Gastroesophageal sphincter (tissue), 4 donors: ENCODE measurements at places on chromosomes 3 and 15. TPM values are rescaled to one million over a fixed set of nuclear protein-coding genes. Genes with fewer than 3 reads are reported as not detected.

The KCNAB1 gene
- total RNA-seq, result 2.3 TPM

The HRH1 gene
- total RNA-seq, result 14.4 TPM

The CCR4 gene
- not detected for total RNA-seq

The DUOXA2 gene
- total RNA-seq, result 0.62 TPM

The SFMBT1 gene
- total RNA-seq, result 21.4 TPM

The SLC9C1 gene
- total RNA-seq, result not detected

The SLC12A6 gene
- 19.0 TPM for total RNA-seq

DNA sequence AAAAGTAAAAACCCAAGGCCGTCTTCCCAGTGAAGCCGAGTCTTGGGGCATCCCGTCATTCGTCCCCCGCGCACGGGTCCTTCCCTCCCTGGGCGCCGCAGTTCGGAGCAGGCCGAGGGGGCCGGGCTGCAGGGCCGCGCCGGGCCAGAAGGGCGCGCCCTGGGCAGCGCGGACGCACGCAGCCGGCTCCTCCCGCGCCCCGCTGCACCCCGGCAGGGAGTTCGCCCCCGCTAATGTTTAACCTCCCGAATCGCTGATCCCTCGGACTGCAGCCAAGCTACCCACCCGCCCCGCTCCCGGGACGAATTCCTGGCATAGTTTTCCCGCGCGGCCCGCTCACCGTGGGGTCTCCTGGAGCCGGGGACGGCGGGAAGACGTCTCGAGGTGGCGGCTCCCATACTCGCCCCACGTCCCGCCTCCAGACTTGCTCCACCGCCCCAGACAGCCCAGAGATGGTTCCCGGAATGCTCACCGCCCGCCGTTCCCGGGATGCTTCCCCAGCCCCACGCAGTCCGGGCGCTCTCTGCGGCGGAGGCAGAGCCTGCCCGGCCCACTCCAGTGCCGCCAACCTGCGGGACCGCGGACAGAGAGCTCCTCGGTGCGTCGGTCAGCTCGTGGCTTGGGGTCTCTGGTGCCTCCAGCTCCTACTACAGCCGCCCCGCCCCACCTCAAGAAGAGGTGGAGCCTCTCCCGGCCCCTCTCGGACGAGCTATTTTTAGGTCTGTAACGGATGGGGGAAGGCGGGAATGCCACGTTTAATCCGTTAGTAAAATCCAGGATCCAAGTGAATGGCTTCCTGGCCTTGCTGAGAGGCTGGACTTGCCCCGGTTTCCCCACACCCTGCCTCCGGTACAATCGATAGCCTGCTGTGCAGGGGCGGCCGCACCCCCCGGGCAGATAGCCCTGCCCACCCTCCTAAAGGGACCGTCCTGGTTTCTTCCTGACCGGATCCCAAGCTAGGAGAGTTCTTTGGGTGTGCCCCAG, at the start of gene DZIP1L:
Gene DZIP1L (minus strand): TSS at position 621 of the 984 bp plus-strand sequence. CDS start 11,637 bp downstream, outside the sequence.
- peak; percentile 90 for ATAC-seq

DNA sequence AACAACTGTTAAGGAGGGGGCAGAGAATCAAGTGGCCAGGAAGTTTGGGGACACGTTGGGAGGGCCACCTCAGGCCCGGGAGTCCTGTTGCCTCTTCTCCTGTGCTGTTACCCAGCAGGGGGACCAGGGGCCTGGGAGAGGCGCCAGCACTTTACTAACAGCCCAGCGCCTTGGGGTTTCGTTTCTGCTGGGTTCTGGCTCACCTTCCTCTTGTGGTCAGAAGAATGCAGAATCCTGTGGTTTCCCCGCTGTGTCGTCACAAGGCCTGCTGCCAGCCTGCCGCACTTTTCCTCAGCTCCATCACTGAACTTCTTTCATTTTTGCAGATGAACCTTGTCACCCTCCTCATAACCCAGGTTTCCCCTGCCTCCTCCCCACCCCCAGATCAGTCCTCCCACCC, 67.7 kb downstream of the SLC30A4 start:
- no peak for ATAC-seq

DNA sequence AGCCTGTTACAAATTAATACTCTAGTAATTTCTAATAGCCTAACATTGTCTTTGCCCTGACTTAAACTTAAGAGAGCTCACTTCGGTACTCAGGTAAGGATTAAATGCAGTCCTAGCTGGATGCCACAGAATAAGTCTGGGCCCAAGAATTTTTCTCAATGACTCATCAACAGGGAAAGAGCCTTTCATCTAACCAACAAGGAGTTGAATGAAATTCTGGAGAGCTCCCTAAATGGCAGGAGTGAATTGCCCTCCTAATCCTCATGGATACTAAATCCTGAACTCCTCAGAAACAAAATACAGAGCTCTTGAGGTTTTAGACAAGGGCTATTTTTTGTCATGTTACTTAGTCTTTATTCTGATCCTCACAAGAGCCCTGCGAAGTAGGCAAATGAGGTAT, 159.5 kb downstream of the PLCH1 start:
- ATAC-seq, result no peak

DNA sequence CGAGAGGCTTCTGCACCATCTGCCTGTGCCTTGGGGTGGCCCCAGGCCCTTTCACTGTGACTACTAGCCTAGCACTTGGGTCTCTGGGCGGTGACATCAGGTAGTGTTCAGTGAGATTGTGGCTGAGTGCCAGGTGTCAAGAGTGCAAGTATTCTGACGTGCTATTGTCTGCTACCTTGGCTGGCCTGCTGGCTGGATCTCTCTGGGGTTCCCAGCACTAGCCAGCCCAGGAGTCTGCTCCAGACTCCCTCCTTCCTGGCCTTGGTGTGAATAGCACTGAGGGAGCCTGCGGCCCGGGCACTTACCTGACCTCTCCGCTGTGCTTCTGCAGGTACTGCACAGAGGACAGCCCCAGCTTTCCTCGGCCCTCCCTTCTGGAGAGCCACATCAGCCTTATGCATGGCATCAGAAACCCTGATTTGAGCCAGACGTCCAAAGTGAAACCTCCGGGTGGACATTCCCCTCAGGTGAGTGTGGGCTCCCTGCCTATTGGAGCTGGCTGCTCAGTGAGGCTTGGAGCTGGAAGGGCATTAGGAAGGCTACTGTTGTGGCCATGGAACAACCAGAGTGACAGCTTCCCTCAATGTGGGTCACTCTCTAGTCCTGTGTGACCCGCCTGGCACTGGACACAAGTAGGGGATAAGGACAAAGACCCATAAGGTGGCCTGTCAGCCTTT, 17.5 kb upstream of the ALPK3 start:
- ATAC-seq, result no peak

GRCh38 chr3:193021506-193022010, 103.9 kb upstream of the MB21D2 start:
- no peak for ATAC-seq

DNA sequence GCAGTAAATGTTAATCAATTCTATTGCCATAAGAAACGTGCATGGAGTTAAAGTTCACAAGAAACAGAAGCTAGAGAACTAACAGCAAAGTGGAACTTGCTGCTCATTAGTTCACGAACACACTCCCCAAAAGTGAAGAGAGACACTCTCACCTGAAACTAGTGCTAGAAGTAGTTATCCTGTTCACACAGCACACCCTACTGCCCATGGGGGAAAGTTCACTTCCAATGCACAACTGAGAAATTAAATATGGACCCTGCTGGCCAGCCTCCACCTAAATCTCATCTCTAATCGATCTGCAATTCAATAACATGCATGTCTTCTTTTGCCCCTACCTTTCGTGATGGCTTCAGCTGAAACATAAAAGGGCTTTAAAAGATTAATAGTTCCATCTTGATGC, 39.4 kb upstream of the FRMD4B start:
- no peak for ATAC-seq

DNA sequence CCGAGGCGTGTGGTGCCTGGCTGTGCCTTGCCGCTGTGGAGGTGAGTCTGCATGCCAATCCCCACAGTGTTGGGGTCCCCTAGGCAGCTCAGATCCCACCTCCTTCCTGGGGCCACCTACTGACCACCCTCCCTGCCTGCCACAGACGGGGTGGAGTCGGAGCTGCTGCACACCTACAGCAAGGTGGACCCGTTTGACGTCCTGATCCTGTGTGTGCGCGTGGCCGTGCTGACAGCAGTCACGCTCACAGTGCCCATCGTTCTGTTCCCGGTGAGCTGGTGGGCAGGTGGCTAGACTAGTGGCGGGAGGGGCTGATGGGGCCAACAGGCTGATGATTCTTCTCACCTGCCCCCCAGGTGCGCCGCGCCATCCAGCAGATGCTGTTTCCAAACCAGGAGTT, 13.4 kb downstream of the SLC38A3 start:
- no peak for ATAC-seq

DNA sequence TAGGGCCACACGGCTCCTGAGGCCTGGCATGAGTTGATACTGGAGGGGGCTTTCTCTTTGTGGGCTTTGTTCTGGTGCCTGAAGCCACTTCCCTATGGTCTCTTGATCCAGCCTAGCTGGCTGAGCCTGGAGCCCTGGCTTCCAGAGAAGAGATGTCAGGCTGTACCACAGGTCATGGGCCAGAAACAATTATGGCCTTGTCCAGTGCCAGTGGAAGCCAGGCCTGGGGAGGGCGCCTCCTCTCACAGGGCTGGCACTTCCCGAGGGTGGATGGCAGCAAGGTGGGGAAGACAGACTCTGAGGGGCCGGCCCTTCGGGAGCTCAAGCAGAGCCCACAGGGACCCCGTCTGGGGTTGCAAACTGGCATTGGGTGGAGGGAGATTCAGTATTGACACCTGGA, 34.9 kb upstream of the ACAD9 start:
- ATAC-seq, result no peak

DNA sequence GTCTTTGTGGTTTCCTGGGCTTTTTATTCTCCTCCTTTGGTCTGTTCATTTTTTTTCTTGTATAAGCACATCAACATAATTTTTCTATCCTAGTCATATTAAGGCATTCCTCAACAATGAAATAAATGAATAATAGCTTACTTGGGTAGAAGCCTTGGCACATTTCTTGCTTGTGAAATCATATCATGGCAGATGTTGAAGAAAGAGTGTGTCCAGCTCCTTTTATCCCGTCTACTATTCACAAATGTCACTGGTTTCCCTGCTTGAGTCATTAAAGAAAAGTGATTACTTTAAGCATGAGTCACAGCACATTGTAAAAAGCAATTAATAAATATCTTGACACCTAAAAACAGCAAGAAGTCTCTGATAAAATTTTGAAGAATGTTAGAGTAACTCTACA, 42.1 kb downstream of the MINAR1 start:
- no peak for ATAC-seq

DNA sequence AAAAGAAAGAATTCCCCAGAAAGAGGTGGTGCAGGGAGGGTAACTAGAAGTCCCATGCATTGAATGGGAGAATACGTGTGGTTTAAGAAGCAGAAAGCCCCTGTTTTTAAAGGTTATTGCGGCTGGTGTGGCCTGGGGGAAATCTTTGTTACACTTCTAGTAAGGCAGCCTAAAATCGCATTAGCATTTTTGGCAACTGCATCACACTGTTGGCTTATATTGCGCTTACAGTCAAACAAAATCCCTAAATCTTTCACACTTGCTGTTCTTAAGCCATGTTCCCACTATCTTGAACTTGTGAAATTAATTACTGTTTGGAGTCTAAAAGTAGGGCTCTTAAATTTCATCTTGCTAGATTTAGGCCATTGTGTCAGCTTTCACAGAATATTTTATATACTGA, 66.0 kb upstream of the GOLIM4 start:
- ATAC-seq, result no peak

DNA sequence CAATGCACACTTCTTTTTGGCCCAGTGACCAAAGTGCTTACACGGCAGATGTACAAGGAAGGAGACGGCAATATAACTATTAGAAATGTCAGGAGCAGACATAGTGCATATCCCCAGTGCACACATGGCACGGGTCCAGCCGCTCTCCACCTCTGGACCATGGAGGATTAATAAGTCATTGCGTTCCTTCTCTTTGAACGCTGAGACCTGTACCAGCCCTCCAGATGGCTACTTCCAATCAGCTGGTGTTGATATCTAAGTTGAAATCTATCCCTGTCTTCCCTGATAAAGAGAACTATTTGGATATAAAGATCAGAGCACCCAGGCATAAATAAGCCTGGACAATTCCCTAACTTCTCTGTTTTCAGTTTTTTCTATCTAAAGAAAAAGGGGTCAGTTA, 212.5 kb downstream of the CADPS start:
- ATAC-seq, result no peak

GRCh38 chr3:62749657-62750056, 125.6 kb downstream of the CADPS start:
- ATAC-seq, result no peak

GRCh38 chr15:85000937-85001336, 19.3 kb downstream of the PDE8A start:
- no peak for ATAC-seq

DNA sequence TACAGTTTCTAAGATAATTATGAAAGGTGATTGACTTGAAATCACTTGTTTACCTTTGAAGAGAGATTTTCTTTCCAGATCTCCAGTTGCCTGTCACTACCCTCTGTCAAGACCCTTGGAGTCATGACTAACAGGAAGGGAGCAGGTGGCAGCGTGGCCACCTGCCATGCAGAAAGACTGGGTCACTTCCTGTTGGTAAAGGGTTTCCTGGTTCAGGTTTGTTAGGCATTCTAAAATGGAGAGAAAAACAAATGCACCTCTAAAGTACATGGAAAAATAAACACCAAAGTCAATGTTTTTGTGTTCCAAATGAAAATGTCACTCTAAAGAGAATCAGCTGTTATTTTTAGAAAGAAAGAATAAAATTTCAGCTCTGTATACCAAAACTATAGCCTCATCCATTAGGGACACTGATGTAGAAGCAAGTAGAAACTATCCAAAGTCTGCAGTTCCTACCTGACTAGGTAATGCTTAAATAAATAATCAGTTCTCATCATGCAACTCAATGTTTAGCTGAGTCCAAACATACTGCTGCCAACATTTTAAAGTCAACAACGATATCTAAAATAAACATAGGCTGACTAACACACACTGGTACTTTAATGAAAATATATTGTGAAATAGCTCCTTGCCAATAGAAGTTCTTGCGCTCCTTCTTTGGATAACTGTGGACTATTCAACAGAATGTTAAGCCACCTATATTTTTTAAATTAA, 23.9 kb upstream of the TM4SF1 start:
- no peak for ATAC-seq

- no peak for ATAC-seq
Observed at GRCh38 chr15:94174399-94174802, 57.0 kb upstream of the MCTP2 start.

DNA sequence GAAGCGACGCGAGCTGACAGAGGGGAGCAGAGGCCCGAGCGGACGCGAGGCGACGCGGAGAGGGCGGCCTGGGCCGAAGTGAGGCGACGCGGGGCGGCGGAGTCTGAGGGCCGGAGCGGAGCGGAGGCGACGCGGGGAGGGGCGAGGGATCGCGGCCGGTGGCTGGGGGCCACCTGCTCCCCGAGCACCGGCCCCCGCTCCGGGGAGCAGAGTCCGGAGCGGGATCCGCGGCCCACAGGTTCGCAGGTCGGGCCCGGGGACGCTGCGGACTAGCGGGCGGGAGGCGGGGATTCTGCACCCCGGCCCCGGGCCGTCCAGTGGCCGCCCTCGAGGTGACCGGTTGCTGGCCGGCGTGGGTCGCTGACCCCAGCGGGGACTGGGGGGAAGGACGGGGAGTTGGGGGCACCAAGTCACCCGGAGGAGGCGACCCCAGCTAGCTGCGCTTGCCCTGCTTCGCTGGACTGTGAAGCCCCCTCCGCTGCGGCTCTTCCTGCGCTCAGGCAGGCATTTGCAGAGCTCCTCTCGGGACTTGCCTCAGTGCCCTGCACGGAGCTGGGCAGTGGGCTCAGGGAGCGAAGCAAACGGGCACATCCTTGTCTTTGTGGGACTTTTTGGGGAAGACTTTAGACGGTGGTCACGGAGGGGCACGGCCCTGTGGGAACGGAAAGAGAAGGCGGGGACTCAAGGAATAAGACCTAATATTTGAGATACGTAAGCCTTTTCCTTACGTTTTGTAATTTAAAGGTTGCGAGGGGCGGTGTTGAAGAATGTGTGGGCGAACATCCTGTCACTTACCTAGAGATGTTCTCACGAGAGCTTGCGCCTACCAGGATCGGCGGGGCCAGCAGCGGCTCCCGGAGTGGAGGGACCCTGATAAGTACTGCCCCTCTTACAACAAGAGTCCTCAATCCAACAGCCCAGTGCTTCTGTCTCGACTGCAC, 566 bp downstream of the HMCES start:
- peak; percentile 48 for ATAC-seq
